ENCODE measurements at places on chromosomes 3 and 15.

GRCh38 chr15:75832114-75832513, 11.1 kb upstream of the UBE2Q2 start:
- DNase-seq = no peak

- no peak for DNase-seq
Measured at GRCh38 chr3:184895350-184895749, 83.4 kb downstream of the VPS8 start.

- DNase-seq = no peak
Measured at GRCh38 chr3:2897821-2898220, 212.4 kb downstream of the IL5RA start.

DNA sequence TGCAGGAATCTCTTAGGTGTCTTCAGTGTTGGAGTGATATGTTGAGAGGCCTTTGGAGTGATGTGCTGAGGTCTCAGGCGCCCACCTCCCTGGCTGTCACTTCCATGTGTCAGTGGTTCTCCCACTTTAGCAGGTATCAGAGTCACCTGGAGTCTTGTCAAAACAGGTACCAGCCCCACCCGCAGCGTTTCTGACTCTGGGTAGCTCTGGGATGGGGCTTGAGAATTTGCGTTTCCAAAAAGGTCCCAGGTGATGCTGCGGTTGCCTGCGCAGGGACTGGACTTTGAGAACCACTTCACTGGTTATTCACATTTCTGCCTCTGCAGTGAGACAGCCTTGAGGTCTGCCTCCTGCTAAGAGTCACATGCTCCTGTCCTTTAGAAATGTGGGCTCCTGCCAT, 15.5 kb downstream of the UMPS start:
- no peak for DNase-seq

GRCh38 chr3:98817547-98818041, 54.5 kb downstream of the ST3GAL6 start:
- peak; percentile 21 for DNase-seq

GRCh38 chr3:66004244-66004643, 34.5 kb downstream of the MAGI1 start:
- DNase-seq = no peak

DNA sequence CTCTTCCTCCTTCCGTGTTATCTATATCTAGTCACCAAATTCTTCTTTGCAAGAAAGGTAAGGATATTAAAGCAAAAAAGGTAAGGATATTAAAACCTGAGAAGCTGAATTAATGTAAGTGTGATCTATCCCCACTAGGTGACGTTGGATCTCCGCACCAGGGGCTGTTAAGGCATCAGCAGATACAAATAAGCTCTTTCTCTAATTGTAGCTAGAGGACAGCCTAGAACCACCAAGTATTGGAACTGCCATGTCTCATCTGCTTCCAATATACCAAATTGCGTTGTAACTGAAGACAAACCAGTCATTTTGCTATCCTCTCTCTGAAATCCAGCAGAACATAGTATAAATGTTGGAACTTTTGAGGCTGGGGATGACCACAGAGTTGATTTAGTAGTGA, 471.2 kb upstream of the TGFBR2 start:
- DNase-seq = no peak

GRCh38 chr15:99303907-99304306, 52.6 kb downstream of the LRRC28 start:
- no peak for DNase-seq

DNA sequence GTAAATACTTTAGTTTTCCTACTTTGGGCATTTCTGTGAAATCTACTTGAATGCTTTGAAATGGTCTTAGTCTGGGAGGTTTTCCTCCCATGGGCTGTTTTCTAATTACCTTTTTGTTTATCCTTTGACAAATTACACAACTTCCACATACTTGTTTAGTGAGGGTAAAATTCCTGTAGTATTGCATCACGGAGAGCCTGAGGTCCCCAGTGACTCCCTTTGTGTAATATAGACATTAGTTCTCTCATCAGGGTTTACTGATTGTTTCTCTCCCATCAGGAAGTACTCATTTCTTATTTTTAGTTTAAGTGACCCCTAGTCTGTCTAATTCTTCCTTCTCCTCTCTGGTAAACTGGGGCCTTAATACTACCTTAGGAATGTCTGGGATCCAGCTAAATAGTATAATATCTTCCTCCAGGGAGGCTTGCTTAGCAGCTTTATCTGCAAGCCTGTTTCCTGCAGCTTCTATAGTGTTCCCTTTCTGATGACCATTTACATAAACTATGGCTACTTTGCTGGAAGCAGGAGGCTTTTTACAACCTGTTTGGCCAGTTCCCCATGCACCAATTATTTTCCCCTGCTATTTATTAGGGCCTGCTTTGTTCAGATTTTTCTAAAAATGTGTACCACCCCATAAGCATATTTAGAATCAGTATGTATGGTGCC, 87.2 kb upstream of the XCR1 start:
- DNase-seq = no peak

- no peak for DNase-seq
Measured at GRCh38 chr15:38755718-38756117, 191.1 kb upstream of the RASGRP1 start.

GRCh38 chr3:76969996-76970615, 69.8 kb upstream of the ROBO2 start:
- DNase-seq = no peak

DNA sequence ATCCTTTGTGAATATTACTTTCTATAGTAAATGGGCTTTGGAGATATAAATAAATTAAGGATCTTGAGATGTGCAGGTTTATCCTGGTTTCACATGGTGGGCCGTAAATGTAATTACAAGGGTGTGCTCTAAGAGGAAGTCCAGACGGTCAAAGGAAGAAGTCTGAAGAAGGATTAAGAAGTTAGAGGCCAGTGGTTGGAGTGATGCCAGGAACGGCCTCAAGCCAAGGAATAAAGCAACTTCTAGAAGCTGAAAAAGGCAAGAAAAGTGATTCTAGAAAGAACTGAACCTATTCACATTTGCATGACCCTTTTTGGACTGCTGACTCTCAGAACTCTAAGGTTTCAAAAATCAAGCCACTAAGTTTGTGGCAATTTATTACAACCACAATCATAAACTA, 981.3 kb upstream of the ALCAM start:
- no peak for DNase-seq

DNA sequence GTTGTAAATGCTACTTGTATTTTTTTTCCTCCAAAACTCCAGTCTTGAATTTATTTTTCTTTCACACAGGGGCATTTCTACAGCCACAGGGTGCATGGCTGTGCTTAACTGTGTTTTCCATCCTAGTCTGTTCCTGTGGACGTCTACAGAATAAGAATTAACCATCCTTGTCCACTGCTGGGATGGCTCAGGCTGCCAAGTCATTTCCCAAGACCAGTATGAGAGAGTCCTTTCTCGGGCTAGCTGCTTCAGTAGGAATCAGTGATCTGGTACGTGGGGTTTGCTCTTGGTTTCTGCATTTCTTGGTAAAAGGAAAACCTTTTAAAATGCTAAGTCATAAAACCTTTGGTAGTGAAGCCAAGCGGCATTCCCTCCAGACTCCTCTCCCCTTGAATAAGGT, 29.8 kb downstream of the CHDH start:
- DNase-seq = no peak

DNA sequence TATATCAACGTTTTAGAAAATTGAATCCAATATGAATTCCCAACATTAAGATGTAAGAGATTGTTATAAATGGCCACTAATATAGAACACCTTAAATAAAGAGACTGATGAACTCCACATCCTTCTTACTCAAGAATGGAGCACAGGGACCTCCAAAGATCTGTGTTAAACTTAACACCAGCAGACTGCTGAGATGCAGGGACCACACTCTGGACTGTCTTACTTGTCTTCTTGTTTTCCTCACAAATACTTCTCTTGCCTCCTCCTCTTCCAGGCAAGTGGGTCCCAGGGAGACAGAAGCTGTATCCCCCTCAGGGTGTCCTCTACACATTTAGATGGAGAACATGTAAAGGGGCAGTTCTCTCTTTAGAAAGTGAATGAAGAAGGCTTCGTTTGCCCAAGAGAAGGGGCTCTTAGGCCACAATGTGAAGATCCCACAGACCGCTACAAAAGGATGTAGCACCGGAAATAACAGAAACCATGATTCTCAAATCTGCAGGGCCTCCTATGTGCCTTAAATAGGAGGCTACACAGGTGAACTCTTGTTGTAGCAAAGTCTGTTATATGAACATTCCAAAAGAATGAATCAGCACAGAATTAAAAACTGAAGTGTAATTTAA, 52.2 kb downstream of the SATB1 start:
- no peak for DNase-seq

- DNase-seq = no peak
Measured at GRCh38 chr3:46889381-46890110, 12.0 kb downstream of the PTH1R start.

DNA sequence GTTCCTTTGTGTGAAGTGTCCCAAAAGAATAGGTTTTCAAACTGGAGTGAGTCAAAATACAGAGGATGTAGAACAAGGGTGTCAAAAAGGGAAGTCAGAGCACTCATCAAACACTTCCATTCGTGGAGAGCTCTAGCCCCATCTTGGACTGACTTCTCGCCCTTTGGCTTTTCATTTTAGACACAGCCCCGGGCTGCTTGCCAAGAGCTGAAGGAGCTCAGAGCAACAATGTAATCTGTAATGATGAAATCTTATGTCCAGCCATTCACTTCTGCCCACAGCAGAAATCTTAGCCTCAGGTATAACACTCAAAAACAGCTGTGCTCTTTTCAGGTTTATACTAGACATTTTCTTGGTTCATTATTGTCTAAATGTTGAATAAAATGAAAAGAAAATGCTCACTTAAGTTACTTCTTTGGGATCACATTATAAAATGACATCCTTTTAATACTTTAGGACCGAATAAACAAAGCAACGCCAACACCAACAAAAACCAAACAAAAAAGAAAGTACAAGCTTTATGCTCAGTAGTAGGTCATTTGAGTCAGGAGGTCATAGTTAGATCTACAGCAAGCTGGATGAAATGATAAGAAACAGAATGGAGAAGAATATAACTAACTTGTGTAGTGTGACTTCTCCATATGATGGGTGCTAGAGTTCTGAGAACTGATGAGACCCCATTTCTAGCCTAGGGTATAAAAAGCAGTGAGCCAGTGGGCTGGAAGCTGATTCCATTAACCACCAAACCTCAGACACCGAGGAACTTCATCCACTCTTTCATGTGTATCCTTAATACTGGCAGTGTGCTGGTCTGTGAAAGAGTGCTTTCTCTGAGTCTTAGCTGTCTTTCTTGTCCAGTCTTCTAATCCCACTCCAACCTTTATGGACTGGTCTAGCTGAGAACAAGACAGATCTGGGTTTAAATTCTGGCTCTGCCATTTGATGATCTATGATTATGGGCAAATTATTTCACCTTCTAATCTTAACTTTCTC, 131.8 kb upstream of the SLC7A14 start:
- DNase-seq = no peak
